Omental fat pad (tissue), 4 donors: ENCODE measurements at places on chromosomes 4 and X. TPM values are rescaled to one million over a fixed set of nuclear protein-coding genes. Genes with fewer than 3 reads are reported as not detected.

FRAS1 gene
- 11.2 TPM for total RNA-seq

CYTL1 gene
- 0.46 TPM for total RNA-seq

POLN gene
- total RNA-seq = 7.3 TPM

FAM9C gene
- not detected for total RNA-seq

LAMP2 gene
- total RNA-seq = 111 TPM

CLCN4 gene
- total RNA-seq = 1.2 TPM

MTMR8 gene
- total RNA-seq = 2.6 TPM

MAGEB17 gene
- total RNA-seq = not detected

GABRG1 gene
- 0.09 TPM for total RNA-seq

HTRA3 gene
- 147 TPM for total RNA-seq

FAT4 gene
- 14.6 TPM for total RNA-seq

TBC1D14 gene
- 55.7 TPM for total RNA-seq

DIAPH2 gene
- 36.6 TPM for total RNA-seq

TMEM144 gene
- total RNA-seq = 15.4 TPM

EFHC2 gene
- total RNA-seq = not detected

SNX12 gene
- total RNA-seq = 38.7 TPM

MAGIX gene
- total RNA-seq = 3.1 TPM

PHKA1 gene
- total RNA-seq = 4.6 TPM

HSFX4 gene
- not detected for total RNA-seq

PAGE2 gene
- not detected for total RNA-seq
